ENCODE measurements at places on chromosomes 3 and 15. TPM values are rescaled to one million over a fixed set of nuclear protein-coding genes. Genes with fewer than 3 reads are reported as not detected.
A peak's percentile ranks its signal among the peaks of the same experiment; 100 is the strongest.

- DNase-seq = peak; percentile 72
These were observed 18.8 kb downstream of the NBEAL2 start for GRCh38 chr3:46998121-46998851.

The TUSC7 gene
- total RNA-seq = not detected

DNA sequence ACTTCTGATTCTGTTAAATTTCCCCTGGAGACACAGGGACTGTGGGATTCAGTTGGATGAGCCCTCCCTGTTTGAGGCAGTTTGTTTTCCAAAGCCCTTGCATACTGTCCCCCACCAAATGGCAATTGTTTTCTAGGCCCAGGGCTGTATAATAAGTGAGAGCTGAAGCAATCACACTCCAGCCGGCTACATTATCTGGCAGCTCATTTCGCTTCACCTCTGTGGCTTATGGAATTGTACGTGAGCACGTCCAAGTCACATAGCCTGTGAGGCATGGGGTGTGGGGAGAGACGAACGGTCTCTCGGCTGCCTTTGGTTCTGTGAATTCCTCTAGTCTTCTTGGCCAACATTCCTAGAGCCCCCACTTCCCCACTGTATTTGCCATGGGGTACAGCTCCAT, 10.7 kb downstream of the RBP2 start:
- no peak for DNase-seq

The GP5 gene
- 1.3 TPM for total RNA-seq

DNA sequence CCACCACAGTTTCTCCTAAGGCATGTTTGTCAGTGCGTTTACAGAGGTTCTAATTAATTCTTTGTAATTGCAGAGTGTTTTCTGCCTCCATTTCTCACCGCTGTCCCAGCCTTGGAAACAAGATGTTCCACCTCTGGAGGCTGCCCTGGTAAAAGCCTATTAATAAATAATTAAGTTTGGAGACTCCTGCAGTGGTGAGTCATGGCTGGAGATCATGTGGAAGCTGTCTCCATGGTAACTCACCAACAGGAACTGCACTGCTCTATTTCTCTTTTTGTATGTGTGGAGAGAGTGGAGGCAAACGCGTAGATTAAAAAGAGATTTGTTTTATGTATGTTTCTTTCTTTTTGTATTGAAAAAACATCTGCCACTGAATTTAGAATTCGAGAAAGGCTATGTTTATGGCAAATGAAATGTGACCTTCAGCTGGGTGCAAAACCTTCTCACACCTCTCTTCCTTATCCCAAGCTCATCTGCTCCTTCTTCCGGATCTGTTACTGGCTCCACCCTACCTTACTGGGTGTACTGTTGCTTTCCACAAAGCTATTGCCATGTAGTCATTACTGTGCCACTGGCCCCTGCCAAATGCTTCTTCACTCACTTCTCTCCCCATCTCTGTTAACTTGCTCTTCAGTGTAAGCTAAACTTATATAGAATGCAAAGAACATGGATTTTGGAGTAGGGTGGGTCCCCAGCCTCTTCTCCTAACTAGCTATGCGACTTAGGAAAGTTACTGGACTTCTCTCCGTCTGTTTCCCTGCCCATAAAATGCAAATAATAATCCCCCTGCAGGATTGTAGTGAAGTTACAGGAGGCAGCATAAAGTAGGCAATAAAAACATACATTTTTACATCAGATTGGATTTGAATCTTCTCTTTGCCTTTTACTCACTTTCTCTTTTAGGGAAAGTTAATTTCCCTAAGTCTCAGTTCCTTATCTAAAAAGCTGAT, 778.5 kb downstream of the NTRK3 start:
- DNase-seq = no peak
